ENCODE measurements at places on chromosomes 7 and 10.

- H3K27ac ChIP-seq, result no peak overlapping the region
- H3K36me3 ChIP-seq, result no peaks in the 10 kb centered on the region
- H3K4me1 ChIP-seq, result peaks cover 47% of the 10 kb centered on the region
- no peak for DNase-seq
- no peak overlapping the region for H3K4me3 ChIP-seq
These were observed 8.4 kb downstream of the INHBA start for GRCh38 chr7:41694495-41694894.

- no peak overlapping the region for H3K4me3 ChIP-seq
- no peak overlapping the region for H3K27ac ChIP-seq
- H3K36me3 ChIP-seq, result no peaks in the 10 kb centered on the region
- H3K4me1 ChIP-seq, result no peaks in the 10 kb centered on the region
- DNase-seq, result no peak
These were observed 449.7 kb downstream of the AUTS2 start for GRCh38 chr7:70047891-70048448.

GRCh38 chr10:111773950-111774349, 409.6 kb downstream of the GPAM start:
- H3K4me1 ChIP-seq, result no peaks in the 10 kb centered on the region
- no peaks in the 10 kb centered on the region for H3K27me3 ChIP-seq
- H3K4me3 ChIP-seq, result no peak overlapping the region
- no peak overlapping the region for H3K27ac ChIP-seq
- DNase-seq, result no peak
- H3K36me3 ChIP-seq, result no peaks in the 10 kb centered on the region

DNA sequence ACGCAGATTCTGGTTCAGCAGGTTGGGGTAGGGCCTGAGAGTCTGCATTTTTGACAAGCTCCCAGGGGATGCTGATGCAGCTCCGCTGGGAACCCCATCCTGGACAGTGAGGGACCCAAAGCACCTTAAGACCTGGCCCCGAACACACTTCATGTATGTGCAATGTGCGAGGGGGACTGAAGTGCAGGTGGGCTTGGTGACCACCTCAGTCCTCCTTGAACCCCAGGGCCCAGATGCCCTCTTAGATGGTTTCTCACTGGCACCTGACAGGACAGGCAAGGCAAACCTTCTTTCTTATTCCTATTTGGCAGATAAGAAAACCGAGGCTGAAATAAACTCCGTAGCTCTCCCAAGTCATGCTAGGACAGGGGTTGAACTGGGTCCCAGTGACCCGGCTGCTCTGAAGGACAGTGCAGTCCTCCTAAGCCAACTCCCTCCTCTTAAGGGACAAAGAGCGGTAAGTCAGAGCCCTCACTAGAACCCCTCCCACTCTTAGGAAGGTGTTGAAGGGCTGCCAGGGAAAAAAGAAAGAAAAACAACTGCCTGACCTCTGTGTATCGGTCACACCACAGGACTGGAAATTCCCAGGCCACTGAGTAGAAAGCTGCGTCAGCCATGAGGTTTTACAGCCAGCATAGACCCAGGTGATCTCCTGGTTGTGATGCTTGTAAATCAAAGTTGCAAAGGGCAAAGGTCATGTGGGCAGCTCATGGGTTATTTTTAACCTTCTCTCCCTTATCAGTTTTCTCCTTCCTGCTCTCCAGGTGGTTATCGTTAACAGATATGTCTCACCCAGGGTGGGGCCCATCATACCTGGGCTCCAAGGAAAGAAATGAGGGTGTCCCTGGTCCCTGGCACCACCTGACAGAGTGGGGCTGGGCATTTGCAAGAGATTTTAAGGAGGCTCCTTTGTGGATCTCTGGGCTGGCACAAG, 90.9 kb upstream of the SMNDC1 start:
- no peaks in the 10 kb centered on the region for H3K36me3 ChIP-seq
- H3K27me3 ChIP-seq, result no peaks in the 10 kb centered on the region
- H3K27ac ChIP-seq, result peak overlapping the region; percentile 89
- no peak overlapping the region for H3K4me3 ChIP-seq
